ENCODE measurements at places on chromosomes 2 and 18. TPM values are rescaled to one million over a fixed set of nuclear protein-coding genes. Genes with fewer than 3 reads are reported as not detected.

DNA sequence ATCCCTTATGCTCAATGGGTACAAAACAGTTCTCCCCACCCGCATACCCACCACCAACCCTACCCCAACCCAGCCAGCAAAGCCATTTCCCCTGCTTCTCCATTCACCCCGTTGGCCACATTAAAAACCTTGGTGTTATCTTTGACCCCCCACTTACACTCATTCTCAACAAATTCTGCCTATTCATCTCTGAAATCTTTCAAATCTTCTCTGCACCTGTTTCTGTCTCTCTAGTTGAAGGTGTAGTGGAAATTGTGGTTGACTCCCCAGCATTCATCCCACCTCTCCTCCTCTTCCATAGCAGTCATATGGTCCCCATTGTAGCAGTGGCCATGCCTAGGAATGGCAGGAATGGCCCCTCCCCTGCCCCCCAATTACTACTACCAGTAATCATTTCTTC lies 20.5 kb upstream of the TET3 start:
- H3K27me3 ChIP-seq: peaks cover 6% of the 10 kb centered on the region
- no peaks in the 10 kb centered on the region for H3K4me1 ChIP-seq
- H3K27ac ChIP-seq: no peak overlapping the region
- peaks cover 11% of the 10 kb centered on the region for H3K36me3 ChIP-seq
- no peak overlapping the region for H3K4me3 ChIP-seq
- DNase-seq: no peak

Gene SGPP2
- 19.8 TPM for total RNA-seq

DNA sequence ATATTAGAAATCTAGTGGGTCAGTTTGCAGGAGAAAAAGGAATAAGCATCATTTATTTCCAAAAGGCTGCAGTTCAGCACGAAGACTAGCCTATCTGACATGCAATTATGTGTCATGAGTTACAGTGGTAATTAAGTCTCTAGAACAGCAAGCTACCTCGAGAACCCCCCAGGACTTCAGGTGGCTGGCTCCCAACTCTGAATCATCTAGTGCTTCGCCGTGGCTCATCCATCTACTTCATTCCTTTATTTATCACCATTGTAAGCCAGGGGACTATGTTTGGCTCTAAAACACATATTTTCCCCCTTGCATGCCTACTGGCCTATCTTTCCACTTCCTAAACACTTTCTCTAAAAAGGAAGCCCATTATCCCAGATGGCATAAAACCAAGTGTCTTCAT lies 121.6 kb downstream of the TXNL1 start:
- H3K4me1 ChIP-seq: no peaks in the 10 kb centered on the region
- no peaks in the 10 kb centered on the region for H3K36me3 ChIP-seq
- peaks cover 8% of the 10 kb centered on the region for H3K27me3 ChIP-seq
- no peak overlapping the region for H3K27ac ChIP-seq
- no peak for DNase-seq

- H3K4me3 ChIP-seq: no peak overlapping the region
- no peak for DNase-seq
- peak overlapping the region; percentile 89 for H3K27ac ChIP-seq
- no peaks in the 10 kb centered on the region for H3K36me3 ChIP-seq
- H3K27me3 ChIP-seq: no peaks in the 10 kb centered on the region
Measured at GRCh38 chr2:55160422-55160821, 71.7 kb downstream of the CLHC1 start.

GRCh38 chr18:10462597-10462996 lies 8.2 kb downstream of the APCDD1 start:
- no peaks in the 10 kb centered on the region for H3K36me3 ChIP-seq
- H3K4me1 ChIP-seq: peaks cover 8% of the 10 kb centered on the region
- no peak overlapping the region for H3K27ac ChIP-seq
- peaks cover 5% of the 10 kb centered on the region for H3K27me3 ChIP-seq
- no peak for DNase-seq

DNA sequence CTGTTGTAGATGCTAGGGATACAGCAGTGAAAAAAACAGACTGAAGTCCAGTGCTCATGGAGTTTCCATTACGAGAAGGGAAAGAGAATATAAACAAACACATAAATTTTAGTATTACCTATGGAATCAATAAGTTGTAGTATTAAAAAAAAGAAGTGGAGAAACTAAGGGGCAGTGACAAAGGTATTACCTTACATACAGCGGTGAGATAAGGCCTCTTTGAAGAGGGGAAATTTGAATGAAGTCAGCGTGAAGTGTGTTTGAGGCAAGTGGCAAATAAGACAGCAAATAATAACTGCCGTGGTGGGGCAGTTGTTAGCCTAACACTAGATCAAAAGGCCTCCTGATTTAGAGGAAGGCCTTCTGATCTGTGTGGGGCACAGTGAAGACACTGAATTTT lies 57.9 kb downstream of the TLK1 start:
- H3K36me3 ChIP-seq: peaks cover 31% of the 10 kb centered on the region
- no peak overlapping the region for H3K27ac ChIP-seq
- peaks cover 28% of the 10 kb centered on the region for H3K4me1 ChIP-seq
- no peaks in the 10 kb centered on the region for H3K27me3 ChIP-seq

GRCh38 chr2:73070643-73071359 lies 711 bp downstream of the SFXN5 start:
- H3K4me1 ChIP-seq: peaks cover 26% of the 10 kb centered on the region
- peak overlapping the region; percentile 91 for H3K4me3 ChIP-seq
- H3K27me3 ChIP-seq: no peaks in the 10 kb centered on the region
- peak; percentile 49 for DNase-seq

DNA sequence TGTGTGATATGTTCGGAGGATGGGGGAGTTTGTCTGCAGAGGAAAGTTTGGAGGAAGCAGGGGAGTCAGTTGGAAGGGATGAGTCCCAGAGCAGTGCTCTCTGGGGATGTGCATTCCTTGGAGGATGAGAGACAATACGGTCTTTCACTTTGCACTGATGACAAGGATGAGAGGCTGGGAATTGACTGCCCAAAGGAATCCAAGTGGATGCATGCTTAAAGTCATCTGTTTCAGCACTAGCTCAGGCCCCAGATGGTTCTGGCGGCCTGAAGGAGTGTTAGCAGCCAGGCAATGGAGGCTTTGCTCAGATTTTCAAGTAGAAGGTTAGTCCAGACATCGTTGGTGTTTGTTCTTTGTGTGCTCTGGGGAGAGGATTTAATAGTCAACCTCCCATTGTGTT lies 100.2 kb downstream of the CRIM1 start:
- H3K27ac ChIP-seq: no peak overlapping the region
- no peak for DNase-seq
- H3K36me3 ChIP-seq: peaks cover 3% of the 10 kb centered on the region
- H3K4me1 ChIP-seq: peaks cover 9% of the 10 kb centered on the region
- no peak overlapping the region for H3K4me3 ChIP-seq
- no peaks in the 10 kb centered on the region for H3K27me3 ChIP-seq

Gene ADRA2B
- total RNA-seq: 0.91 TPM

DNA sequence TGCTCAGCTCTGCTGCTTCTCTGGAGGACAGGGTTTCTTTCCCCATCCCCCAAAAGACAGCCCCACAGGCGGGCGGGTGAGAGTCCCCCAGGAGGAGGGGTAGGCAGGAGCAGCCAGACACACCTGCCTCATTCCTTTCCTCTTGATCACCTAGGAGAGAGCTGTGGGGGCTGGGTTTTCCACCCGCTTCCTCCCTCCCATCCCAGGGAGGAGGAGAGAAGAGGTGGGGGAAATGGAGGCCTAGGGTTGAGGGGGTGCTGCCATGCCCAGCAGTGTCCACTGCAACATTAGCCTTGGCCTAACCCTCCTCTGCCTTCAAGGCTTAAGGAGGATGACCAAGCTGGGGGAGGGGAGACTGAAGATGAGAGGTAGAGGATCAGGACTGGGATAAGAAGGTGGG lies 14.7 kb downstream of the WNT10A start:
- H3K4me1 ChIP-seq: peaks cover 5% of the 10 kb centered on the region
- H3K36me3 ChIP-seq: no peaks in the 10 kb centered on the region
- no peak overlapping the region for H3K4me3 ChIP-seq
- no peak overlapping the region for H3K27ac ChIP-seq

Gene INPP1
- total RNA-seq: 15.4 TPM

- DNase-seq: no peak
- H3K36me3 ChIP-seq: peaks cover 6% of the 10 kb centered on the region
- no peaks in the 10 kb centered on the region for H3K27me3 ChIP-seq
- no peak overlapping the region for H3K4me3 ChIP-seq
- H3K4me1 ChIP-seq: peaks cover 6% of the 10 kb centered on the region
Measured at GRCh38 chr2:11862049-11862448, 115.6 kb downstream of the LPIN1 start.

DNA sequence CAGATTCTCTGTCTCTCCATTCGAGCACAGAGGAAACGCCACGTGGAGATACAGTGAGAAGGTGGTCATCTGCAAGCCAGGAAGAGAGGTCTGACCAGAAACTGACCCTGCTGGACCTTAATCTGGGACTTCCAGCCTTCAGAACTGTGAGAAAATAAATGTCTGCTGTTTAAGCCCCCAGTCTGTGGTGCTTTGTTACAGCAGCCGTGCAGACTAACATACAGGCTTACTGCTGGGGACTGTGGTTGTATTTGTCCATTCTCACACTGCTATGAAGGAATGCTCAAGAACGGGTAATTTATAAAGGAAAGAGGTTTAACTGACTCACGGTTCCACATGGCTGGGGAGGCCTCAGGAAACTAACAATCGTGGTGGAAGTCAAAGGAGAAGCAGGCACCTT lies 432.7 kb downstream of the IRS1 start:
- no peak overlapping the region for H3K27ac ChIP-seq
- peaks cover 1% of the 10 kb centered on the region for H3K4me1 ChIP-seq
- no peaks in the 10 kb centered on the region for H3K27me3 ChIP-seq
- no peak overlapping the region for H3K4me3 ChIP-seq
- DNase-seq: no peak

DNA sequence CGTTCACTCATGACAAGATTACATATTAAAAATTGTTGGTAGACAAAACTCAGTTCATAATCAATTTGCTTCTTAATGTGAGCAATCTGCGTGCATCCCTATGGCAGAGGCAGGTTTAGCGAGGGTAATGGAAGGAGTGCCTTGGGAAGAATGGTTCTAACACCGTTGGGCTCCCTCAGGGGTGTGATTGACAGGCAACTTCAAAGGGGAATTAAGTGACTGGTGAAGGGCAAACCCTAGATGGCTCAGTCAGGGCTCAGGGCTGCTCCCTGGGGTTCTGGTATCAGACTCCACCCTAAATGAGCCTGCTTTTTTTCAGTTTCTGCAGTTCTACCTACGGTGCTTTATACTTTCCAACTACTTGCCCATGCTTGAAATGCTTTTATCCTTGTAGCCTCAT lies 419.5 kb upstream of the CELF4 start:
- H3K36me3 ChIP-seq: no peaks in the 10 kb centered on the region
- no peak for DNase-seq
- H3K27me3 ChIP-seq: no peaks in the 10 kb centered on the region

Gene SRD5A2
- not detected for total RNA-seq

- peak; percentile 46 for DNase-seq
- no peak overlapping the region for H3K27ac ChIP-seq
- H3K27me3 ChIP-seq: no peaks in the 10 kb centered on the region
- no peak overlapping the region for H3K4me3 ChIP-seq
- no peaks in the 10 kb centered on the region for H3K36me3 ChIP-seq
Measured at GRCh38 chr2:217650716-217651360, 352.0 kb downstream of the TNS1 start.

- DNase-seq: no peak
- no peak overlapping the region for H3K4me3 ChIP-seq
- H3K27me3 ChIP-seq: no peaks in the 10 kb centered on the region
- H3K36me3 ChIP-seq: peaks cover 3% of the 10 kb centered on the region
Measured at GRCh38 chr2:31823558-31823957, 187.2 kb downstream of the MEMO1 start.

DNA sequence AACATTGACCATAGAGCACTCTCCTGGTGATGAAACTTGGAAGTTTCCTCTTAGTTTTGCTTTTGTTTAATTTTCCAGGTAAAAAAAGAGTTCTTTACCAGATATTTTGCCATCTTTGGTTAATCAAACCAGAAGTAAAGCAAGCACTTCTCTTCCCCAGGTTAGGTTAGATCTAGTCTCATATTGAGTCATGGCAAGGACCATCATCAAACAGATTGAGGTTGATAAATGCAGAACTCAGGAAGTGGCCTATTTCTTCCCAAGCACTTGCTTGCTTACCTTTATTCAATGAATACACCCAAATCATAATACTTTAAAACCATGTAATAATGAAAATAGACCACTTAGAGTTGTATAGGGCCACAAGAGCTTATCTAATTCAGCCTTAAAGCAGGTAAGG lies 23.4 kb downstream of the DNAH6 start:
- H3K4me3 ChIP-seq: no peak overlapping the region
- peaks cover 1% of the 10 kb centered on the region for H3K4me1 ChIP-seq
- no peaks in the 10 kb centered on the region for H3K36me3 ChIP-seq

Gene CHRND
- total RNA-seq: not detected

DNA sequence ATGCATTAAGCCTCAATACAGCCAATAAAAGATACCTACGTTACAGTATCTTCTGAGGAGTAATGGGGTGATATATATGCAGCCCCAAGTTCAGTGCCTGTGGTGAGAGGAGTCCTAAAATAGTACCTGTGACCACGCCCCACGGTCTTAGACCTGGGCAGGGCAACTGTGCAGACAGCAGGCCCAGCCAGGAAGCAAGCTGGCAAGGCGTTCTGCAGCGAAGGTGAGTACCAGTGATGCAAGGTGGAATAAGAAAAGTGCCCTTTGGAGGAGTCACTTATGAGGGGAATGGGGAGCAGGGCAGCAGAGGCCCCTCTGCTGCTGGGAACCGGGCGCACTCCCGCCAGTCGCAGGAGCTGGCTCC lies 12.7 kb upstream of the MAP3K2 start:
- no peaks in the 10 kb centered on the region for H3K36me3 ChIP-seq
- no peak overlapping the region for H3K4me3 ChIP-seq
- H3K27me3 ChIP-seq: peaks cover 31% of the 10 kb centered on the region
- H3K4me1 ChIP-seq: peaks cover 6% of the 10 kb centered on the region

GRCh38 chr2:33441235-33441810 lies 35.1 kb upstream of the RASGRP3 start:
- no peak overlapping the region for H3K4me3 ChIP-seq
- DNase-seq: no peak
- no peaks in the 10 kb centered on the region for H3K4me1 ChIP-seq
- no peaks in the 10 kb centered on the region for H3K36me3 ChIP-seq
- no peak overlapping the region for H3K27ac ChIP-seq

GRCh38 chr2:179478771-179479170 lies 214.1 kb upstream of the SESTD1 start:
- H3K4me1 ChIP-seq: no peaks in the 10 kb centered on the region
- H3K4me3 ChIP-seq: no peak overlapping the region
- H3K27ac ChIP-seq: no peak overlapping the region
- no peaks in the 10 kb centered on the region for H3K27me3 ChIP-seq
- no peaks in the 10 kb centered on the region for H3K36me3 ChIP-seq

Gene ZNF512
- 59.1 TPM for total RNA-seq

DNA sequence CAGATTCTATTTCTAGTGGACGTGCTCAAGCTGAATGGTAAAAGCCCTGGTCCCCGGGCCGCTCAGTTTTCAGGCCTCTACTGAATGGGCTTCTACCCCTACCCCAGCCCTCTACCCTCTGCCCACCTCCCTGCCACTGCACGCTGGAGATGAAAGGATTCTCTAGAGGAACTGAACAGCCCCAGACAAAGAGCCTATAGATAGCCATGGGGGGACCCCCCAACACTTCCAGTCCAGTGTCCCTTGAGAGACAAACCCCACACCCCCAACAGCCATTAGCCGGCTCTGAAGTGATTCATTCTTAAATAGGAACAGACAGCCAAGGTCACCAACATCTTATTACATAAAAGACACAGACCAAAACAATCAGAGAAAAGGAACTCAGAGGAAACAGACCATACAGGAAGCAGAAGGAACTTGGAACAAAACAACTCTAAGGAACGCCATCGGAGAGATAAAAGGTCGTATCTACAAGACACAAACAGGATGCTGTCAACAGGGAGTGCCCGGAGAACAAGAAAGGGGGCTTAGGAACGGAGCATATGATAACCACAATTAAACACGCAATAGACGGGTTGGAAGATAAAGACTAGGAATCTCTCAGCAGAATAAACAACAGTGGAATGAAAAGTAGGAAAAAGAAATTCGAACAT lies 23.5 kb downstream of the TMEM37 start:
- no peak overlapping the region for H3K4me3 ChIP-seq
- no peak for DNase-seq
- H3K4me1 ChIP-seq: peaks cover 5% of the 10 kb centered on the region
- H3K27me3 ChIP-seq: peaks cover 22% of the 10 kb centered on the region

Measured in progenitor cell of endocrine pancreas (in vitro differentiated cells).